ENCODE measurements at places on chromosomes 7 and 10. TPM values are rescaled to one million over a fixed set of nuclear protein-coding genes. Genes with fewer than 3 reads are reported as not detected.

Gene VGF
- total RNA-seq = 10.1 TPM

Gene LMOD2
- not detected for total RNA-seq

Gene JCAD
- total RNA-seq = 15.5 TPM

Gene DNA2
- total RNA-seq = 20.7 TPM

Gene ACBD7
- 11.8 TPM for total RNA-seq

Gene NUP205
- 49.2 TPM for total RNA-seq

Measured in temporal lobe (tissue), 4 donors.